ENCODE measurements at places on chromosomes 7 and 10.

DNA sequence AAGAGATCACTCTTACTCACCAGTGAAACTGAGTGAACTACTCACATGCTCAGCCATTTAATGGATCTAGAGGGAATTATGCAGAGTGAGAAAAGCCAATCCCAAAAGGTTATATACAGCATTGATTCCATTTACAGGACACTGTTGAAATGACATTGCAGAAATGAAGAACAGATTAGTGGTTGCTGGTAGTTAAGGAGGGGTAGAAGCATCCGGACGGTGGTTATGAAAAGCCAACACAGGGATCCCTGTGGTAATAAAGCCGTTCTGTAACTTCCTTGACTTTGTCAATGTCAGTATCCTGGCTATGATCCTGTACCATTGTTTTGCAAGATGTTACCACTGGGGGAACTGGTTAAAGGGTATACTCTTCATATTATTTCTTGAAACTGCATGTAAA is 253.4 kb downstream of the USP6NL start:
- no peak for DNase-seq

- DNase-seq: no peak
Measured at GRCh38 chr10:13997650-13998049, 333.1 kb downstream of the FRMD4A start.

GRCh38 chr10:12041766-12042408 is 722 bp downstream of the UPF2 start:
- peak; percentile 14 for DNase-seq

DNA sequence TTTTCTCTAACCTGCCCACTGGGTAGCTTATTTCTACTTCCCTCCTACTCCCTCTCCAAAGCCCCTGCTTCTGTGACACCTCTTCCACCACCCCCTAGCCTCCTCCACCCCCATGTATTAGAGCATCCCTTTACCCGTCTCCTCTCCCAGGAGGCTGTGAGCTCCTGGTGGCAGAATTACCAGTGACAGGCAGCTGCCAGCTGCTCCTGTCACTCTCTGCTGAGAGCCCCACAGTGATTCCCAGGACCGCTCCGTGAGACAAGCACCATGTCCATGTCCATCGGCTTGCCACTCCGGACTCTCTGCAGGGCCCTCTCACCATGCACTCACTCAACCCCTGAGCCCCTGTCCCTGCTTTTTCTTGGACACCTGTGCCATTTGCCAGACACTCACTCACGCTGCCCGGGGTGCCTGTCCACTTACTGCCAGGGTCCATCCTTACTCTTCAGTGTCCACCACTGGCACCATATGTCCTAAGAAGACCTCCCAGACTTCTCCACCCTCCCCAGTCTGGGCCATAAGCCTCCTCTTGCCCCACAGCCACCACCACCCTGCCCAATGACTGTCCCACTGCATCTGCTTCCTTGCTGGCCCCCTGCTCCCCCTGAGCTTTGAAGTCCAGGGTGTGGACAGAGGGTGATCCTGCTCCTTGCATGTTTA is 9.8 kb downstream of the WDFY4 start:
- DNase-seq: no peak

GRCh38 chr10:71713135-71714030 is 6.2 kb downstream of the C10orf105 start:
- DNase-seq: no peak

- DNase-seq: peak; percentile 71
Measured at GRCh38 chr10:119516381-119517234, 25.9 kb downstream of the RGS10 start.

GRCh38 chr10:60434418-60435046 is 44.9 kb upstream of the ANK3 start:
- no peak for DNase-seq

GRCh38 chr7:129494041-129494440 is 8.3 kb upstream of the SMKR1 start:
- no peak for DNase-seq

DNA sequence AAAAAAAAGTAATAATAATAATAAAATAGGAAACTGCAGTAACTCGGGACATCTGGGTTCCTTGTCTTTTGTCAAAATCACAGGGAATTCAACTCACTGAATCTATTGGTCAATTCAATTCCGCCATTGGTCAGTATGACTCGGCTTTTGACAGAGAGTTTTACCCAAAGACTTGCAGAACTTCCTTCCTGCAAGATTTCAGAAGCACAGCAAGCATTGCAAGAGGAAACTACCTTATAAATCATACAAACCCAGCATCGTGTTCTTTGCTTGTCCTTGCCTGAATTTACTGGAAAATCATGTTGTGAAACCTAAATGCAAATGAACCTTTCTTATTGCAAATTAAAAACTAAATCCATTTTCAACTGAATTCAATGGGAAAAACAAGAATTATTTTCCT is 15.5 kb downstream of the KLF6 start:
- DNase-seq: no peak

DNA sequence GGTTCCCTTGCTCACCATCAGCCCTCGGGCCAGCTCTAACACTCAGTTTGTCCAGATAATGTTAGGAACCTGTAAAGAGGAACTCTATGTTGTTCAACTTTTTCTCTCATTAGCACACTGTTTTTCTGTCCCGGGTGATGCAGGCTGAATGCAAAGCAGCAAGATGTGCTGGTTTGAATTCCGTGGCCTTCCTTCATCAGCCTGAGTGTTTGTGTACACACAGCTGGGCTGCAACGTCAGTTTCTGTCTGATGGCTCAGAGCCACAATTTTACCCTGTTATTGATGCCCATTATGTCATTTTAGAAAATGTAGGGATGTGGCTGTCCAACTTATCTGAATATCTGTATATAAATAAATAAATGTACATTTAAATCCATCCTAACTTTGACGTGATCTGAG is 152.0 kb downstream of the PLPP4 start:
- DNase-seq: no peak

DNA sequence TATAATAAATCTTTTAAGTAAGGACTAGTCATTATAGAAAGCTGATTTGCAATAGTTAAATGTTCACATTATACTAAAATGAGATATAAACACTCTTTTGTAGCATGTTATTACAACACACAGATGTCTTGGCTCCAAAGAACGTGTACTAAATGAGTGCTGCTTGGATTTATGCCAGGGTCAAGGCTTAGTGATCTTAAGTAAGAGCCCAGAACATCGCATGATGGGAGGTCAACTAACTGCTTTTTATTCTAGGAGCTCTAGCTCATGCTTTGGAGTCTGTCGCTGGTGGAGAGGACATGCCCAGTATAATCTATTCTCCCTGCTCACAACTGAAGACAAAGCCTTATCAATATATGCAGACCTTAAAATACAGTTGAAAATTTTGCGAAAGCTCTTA is 315.1 kb downstream of the BBS9 start:
- DNase-seq: no peak

DNA sequence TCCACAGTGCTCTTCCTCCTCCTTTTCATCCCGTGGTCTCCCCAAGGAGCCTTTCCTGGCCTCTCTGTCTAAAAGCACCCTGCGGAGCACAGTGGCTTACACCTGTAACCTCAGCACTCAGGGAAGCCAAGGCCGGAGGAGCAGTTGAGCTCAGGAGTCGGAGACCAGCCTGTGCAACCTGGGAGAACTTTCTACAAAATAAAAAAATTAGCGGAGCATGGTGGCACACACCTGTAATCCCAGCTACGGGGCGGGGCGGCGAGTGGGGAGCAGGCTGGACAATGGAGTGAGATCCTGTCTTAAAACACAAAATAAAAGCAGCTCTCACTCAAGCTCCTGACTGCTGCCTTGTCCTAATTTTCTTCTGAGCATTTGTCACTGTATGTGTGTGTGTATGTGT is 1.4 kb upstream of the COBL start:
- no peak for DNase-seq
